ENCODE measurements at places on chromosomes 3 and 15.

GRCh38 chr3:66554178-66554577 lies 53.4 kb upstream of the LRIG1 start:
- no peak for DNase-seq

GRCh38 chr15:46894644-46895043 lies 822.7 kb upstream of the SEMA6D start:
- DNase-seq: no peak

GRCh38 chr15:85625856-85626255 lies 168.9 kb downstream of the KLHL25 start:
- DNase-seq: no peak

GRCh38 chr3:195570344-195570743 lies 13.4 kb downstream of the APOD start:
- no peak for DNase-seq

- no peak for DNase-seq
Measured at GRCh38 chr15:94478763-94479162, 247.4 kb downstream of the MCTP2 start.

DNA sequence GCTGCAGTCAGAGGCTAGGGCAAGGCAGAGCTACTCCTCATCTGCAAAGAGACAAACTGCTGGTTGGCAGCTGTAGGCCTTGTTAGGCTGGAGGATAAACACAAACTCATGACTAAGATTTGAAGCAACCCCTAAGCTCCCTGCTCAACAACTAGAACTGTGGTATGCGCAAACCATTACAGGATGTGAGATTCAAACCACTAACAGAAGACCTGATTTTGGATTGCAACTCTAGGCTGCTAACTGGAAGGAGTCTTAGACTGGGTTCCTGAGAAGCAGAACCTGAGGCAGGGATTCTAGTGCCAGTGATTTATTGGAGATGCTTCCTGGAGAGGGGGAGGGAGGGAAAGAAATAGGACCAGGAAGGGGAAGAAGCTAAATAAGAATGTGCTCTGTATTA lies 22.5 kb downstream of the CCR4 start:
- no peak for DNase-seq

GRCh38 chr3:4552811-4553210 lies 59.7 kb downstream of the ITPR1 start:
- no peak for DNase-seq

DNA sequence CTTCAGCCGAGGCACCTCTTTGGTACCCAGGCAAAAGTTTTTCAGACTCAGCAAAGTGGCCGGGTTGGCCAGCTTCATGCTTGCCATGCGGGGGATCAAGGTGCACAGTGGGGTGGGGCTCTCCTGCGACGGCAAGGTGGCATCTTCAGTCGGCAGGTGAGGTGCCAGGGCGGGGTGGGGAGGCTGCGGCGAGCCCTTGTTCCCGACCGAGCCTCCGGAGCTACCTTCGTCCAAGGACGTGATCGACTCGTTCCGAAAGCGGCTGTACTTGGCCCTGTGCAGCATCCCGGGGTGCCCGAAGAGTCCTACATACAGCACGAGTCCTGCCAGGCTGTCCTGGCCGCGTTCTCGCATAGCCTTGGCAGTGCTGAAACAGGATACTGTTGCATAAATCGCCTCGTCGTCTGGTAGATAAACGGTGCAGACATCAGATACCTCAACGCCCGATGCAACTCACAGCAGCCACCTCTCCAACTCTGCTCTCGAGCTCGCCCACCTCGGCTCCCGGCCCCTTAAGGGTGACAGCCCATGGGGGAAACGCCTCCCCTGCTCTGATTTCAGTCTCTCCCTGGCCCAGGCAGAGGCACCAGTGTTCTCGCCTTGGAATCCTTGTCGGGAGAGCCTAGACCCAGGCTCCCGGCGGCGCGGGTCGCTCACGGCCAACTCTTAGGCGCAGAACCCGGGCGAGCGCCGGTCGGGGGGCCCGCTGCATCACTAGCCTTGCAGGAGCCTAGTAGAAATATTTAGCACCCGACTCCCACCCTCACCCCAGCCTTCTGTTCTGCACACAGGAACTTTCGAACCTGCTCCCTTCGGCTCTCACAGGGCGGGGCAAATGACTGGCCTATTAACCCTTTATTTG lies 826 bp downstream of the SHC4 start:
- DNase-seq: no peak

DNA sequence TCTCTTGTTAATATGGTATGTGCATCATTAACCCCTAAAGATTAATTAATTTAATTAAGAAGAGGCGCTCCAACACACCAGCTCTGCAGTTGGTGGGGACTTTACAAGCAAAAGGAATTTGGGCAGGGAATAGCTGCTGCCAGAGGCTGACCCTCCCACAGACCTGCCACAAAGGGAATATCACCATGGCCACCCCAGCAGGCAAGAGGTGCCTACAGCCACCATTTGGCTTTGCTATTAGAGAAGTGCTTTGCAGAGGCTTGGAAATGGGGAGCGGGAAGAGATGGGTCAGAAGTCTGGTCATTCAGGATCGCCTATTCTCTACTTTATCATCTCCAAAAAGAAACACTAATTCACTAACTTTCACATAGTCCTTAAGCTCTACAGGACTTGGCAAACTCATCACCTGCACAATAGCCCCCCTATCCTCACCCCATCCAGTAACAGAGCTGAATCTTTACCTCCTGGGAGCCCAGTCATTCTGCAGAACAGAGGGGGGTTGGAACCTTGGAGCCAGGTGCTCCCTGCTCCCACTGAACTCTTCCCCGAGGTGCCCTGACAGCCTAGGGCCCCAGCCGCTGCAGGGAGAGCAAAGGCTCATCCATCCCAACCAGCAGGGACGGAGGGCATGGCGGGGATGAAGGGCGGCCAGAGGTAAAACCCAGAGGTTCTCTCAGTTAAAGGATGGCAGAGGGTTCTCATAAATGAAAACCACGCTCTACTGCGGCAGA lies 29.7 kb downstream of the LRIG1 start:
- no peak for DNase-seq

- DNase-seq: no peak
Measured at GRCh38 chr15:73337187-73337586, 31.6 kb downstream of the HCN4 start.

- DNase-seq: no peak
Measured at GRCh38 chr15:24067733-24068501, 380.8 kb upstream of the NDN start.

GRCh38 chr15:101724675-101725005 lies 367 bp upstream of the TARS3 start:
- DNase-seq: no peak

GRCh38 chr3:194843556-194843955 lies 157.9 kb downstream of the FAM43A start:
- DNase-seq: no peak

DNA sequence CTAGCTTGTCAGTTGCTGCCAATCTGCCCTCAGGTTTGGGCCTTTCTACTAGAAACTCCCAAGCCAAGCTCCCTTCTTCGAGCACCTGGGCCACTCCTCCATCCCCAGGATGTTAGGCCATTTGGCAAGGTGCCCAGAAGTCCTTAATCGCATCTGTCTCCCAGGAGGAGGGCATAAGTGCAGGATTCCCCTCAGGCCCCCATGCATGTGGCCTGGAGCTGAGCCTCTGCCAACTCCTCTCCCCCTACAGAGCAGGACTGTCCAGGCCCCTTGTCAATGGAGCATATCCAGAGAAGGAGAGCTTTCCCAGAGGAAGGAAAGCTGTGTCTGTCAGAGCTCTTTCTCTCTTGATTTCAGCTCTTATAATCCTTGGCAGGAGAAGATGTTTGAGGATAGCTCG lies 182.6 kb upstream of the ROPN1 start:
- no peak for DNase-seq

GRCh38 chr3:16290007-16290826 lies 25.2 kb downstream of the OXNAD1 start:
- no peak for DNase-seq

DNA sequence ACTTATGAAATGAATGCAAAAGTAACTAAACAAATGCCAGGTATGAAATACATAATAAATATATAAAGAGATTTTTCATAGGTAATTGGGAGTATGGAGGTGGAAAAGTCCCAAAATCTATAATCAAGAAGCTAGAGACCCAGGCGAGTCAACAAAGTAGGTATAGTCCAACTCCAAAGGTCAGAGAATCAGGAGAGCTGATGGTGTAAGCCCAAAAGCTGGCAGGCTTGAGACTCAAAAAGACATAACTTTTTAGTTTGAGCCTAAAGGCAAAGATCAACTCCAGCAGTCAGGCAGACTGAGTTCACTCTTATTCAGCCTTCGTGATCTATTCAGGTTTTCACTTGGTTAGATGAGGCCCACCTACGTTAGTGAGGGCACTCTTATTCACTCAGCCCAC lies 157.4 kb upstream of the TMCO5A start:
- no peak for DNase-seq

- no peak for DNase-seq
Measured at GRCh38 chr3:72255191-72255590, 470.2 kb upstream of the PROK2 start.

DNA sequence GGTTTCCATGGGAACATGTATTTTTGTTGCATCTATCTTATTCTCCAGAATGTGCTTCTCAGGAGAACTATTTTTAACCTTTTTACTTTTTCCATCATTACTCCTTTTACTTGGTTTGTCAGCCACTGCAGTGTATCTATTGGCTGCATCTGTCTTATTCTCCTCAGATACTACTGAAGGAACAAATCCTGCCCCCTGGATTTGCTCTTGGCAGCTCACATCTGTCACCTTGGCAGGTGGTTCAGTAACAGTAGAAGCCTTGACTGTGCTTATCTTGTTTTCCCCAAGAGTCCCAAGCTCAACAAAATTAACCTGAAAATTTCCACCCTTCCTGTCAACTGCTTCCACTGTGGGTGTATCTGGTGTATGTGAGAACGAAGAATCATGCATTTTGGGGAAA lies 106.0 kb downstream of the MAP4 start:
- DNase-seq: no peak

- DNase-seq: no peak
Measured at GRCh38 chr15:60917461-60918145, 311.5 kb downstream of the RORA start.

GRCh38 chr3:11037976-11038375 lies 45.4 kb downstream of the SLC6A1 start:
- DNase-seq: no peak

- DNase-seq: no peak
Measured at GRCh38 chr3:50370594-50370993, 11.3 kb upstream of the TMEM115 start.

GRCh38 chr15:67142767-67143100 lies 77.3 kb downstream of the SMAD3 start:
- DNase-seq: no peak

DNA sequence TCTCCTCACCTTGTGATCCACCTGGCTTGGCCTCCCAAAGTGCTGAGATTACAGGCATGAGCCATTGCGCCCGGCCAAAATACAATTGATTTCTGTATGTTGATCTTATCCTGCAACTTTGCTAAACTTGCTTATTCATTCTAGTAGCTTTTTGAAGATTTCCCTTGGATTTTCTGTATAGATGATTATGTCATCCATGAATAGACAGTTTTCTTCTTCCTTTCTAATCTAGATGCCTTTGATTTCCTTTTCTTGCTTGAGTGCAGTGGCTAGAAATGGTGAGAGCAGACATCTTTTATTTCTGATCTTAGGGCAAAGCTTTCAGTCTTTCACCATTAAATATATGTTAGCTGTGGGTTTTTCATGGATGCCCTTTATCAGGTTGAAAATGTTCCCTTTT lies 4.4 kb upstream of the ELP6 start:
- DNase-seq: no peak

DNA sequence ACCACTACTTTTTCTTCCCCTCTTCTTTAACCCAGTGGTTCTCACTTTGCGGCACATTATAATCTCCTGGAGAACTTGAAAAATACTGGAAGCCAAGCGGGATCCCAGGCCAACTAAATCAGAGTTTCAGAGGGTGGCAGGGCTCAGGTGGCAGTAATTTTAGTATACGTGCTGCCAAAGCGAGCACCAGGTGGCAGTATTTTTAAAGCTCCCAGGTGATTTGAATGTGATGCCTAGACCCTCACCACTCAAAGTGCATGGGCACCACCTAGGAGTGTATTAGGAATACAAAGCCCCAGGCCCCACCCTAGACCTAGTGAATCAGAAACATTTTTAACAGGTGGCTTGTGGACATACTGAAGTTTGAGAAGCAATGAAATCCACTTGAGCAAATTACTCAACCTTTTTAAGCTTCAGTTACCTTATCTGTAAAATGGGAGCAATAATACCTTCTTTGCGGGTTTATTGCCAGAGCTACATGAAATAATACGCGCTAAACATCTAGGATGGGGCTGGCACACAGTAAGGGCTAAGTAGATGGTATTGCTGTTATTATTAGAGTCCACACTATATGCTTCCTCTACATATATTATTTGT lies 8.3 kb downstream of the B3GALNT1 start:
- DNase-seq: no peak

DNA sequence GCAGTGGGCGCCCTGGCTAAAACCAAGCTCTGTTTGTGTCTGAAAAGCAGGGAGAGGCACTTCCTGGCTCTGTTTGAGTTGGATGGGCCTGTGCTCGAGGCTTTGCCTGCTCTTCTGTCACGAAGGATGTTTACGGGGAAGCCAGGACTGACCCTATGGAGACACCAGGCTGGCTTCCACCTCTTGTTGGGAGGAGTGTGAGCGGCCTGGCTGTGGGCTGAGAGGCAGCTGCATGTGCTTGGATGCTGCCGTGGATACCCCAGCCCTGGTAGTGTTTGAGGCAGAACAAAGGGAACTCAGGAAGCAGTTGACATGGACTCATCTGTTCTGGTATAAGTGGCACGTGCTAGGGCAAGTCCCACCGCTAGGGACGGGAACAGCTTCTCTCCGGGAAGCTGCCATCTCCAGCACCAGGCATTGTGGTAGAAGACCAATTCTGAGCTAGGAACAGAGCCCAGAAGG lies 17.6 kb upstream of the SLC41A3 start:
- DNase-seq: no peak

DNA sequence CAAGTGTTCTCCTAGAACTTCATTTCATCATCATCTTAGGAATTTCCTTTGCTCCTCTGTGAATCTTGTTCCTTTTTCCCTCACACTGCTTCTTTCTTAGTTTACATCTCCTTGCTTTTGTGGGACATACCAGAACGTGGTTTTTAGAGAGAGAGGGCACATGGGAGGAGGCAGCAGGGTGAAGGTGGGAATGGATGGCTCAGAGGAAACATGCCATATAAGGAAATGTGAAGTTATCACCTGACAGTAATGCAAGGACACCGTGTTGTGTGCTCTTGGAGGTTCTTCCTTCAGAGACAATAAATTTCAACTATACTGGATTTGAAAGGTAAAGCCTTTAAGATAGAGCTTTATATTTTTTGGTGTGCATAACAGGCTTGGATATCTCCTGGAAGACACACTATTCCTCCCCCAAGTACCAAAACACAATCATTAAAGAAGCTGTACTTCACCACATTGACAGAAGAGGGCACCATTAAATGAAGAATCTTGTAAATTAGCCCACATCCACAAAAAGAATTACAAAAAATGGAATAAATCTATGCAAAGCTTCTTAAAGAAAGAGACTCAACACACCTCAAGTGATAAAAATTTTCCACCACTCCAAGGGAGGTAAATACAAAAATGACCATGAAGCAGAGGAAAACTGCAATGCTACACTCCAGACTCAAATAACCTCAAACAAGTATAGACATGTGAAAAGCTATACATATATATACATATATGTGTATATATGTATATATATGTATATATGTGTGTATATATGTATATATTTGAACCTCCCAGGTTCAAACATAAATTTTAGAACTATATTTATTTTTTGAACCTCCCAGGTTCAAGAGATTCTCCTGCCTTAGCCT lies 26.1 kb downstream of the RPL39L start:
- no peak for DNase-seq

GRCh38 chr3:29525254-29525881 lies 244.5 kb downstream of the RBMS3 start:
- DNase-seq: no peak

- no peak for DNase-seq
Measured at GRCh38 chr3:149336925-149337324, 3.5 kb upstream of the TM4SF18 start.
